Activated CD8-positive, alpha-beta T cell treated with anti-CD3 and anti-CD28 coated beads for 36 hours (primary cell): ENCODE measurements at places on chromosomes 2 and 18.

DNA sequence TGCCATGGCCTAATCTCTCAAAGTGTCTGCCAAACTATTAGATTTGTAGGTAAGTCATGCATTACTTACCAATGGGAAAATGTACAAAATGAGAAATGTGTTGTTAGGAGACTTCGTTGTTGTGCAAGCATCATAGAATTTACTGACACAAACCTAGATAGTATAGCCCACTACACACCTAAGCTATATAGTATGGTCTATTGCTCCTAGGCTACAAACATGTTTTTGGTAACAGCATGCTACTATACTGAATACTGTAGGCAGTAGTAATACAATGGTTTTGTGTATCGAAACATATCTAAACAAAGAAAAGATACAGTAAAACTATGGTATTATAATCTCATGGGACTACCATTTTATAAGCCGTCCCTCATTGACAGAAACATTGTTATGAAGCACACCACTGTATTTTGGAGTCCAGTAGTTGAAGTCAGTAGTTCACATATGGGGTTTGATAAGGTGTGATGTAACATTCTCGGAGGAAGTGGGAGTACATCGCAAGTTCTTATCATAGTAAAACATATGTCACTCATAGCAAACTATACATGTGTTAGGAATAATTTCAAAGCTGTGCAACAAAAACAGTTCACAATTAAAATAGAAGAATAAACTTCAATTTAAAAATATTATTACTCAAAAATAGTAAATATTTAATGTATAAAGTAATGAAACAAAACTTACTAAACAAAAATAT lies 12.0 kb upstream of the GTF2A1L start:
- DNase-seq: no peak

GRCh38 chr2:111705711-111706336 lies 178.2 kb downstream of the ANAPC1 start:
- peak; percentile 79 for DNase-seq

DNA sequence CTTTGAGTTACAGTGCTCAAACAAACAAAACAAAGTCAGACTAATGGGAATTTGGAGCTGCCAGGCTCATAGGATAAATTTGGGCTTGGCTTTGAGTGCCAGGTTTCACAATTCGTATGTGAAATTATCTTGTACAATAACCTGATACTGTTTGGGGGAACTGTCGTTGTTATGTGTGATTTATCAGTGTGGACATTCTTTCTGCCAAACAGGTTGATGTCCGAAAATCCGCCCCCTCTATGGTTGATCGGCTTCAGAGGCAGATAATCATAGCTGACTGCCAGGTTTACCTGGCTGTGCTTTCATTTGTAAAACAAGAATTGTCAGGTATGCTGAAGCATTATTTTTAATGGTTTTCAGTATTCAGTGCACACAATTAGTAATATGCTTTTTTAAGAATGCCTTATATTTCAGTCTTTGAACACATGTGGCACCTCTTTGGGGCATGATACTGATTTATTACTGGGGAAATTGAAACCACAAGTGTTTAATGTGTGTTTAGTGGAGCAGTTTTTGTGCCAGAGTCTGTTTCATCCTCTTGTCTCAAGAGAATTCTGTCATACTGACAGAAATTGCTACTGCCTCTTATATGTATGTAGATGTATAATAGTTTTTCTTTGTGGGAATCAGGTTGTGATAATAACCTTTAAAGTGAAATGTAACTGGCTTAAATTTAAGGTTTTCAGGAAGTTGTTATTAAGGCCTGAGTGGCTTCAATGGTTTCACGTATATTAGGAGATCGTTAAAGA lies 54.6 kb downstream of the TTC39C start:
- no peak for DNase-seq

- DNase-seq: no peak
Observed at GRCh38 chr2:31241625-31242270, 7.8 kb downstream of the EHD3 start.

DNA sequence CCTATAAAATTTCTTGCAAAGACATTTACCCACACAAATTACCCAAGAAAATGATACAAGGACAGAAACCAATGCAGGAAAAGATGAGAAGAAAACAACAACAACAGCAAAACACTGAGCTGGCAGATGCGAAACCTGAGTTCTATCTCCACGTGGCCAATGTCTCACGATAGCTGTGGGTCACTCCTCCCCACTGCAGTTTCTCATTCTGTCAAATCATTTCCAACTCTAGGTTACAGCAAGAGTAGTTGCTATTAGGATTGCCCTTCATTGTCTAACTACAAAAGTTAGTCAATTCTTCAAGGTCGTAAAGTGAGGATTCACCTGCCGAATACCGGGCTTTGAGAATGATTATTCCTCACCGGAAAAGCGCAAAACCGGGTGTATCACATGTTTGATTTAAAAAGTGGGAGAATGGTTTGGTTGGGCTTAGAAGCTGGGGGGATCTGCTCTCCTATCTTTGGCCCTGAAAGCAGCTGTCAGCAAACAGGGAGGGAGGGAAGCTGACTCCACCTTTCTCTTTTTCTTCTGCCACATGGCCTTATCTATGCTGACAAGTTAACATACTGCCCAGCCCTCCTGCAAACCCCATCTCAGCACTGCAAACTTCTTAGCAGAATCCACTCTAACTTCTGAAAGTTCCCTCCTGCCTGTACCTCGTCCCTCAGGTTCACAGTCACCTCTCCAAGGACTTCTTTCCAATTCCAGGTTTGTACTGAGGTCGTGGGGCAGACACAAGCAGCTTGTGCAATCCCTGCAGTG lies 473.0 kb downstream of the SOX11 start:
- DNase-seq: no peak

DNA sequence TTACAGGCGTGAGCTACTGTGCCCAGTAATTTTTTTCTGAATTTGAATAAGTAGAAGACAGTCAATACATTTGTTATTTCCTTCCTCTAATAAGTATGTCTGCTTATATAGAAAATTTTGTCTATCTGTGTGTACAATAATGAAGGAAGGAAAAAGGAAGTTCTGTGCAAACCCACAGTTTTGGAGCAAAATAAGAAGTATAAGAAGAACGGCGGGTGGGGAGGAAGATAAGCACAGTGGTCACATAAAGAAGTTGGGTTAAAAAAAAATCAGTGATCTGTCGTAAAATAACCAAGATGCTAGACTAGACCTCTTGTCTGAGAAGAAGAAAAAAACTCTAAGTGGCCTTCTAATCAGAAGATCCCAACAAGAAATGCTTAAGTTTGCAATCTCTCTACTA lies 20.2 kb downstream of the MGAT4A start:
- no peak for DNase-seq

DNA sequence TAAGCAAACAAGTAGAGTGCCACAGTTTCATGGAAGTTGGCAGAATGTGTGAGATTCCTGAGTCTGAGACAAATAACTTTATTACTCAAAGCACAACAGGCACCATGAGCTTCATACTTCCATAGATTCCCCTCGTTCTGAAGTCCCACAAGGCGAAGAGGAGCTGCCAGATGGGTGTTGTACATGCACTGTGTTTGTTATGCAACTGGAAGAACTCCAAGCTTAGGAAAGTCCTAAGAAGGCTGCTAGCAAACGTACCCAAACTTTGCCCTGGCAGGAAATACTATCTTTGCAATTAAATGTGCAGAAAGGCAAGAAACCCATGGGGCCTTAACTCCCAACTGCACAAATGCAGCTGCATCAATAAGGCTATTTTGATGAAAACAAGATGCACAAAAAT lies 1.6 kb upstream of the GCA start:
- DNase-seq: no peak

- DNase-seq: no peak
Observed at GRCh38 chr2:55112229-55113031, 62.2 kb upstream of the RTN4 start.

DNA sequence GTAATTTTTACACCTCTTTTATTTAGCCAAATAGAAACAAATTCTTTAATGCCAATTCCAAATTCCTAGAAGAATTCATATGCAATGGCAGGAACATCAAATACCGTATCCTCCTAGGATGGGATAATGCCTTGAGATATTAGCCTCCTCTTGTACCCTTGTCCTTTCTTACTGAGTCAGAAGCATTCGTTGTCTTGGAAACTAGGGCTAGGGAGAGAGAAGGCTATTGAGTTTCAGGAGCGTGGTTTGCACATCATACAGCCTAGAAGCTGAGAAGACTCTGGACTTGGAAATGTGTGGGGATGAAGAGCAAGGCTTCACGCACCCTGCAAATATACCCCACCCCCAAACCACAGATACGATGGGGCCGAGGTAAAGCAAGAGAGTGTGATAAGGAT lies 300.7 kb downstream of the SP3 start:
- DNase-seq: no peak

GRCh38 chr2:100984892-100985307 lies 17.2 kb upstream of the RPL31 start:
- peak; percentile 85 for DNase-seq

- DNase-seq: no peak
Observed at GRCh38 chr2:28801726-28802125, 8.9 kb upstream of the SPDYA start.

GRCh38 chr2:106191511-106192016 lies 2.5 kb downstream of the UXS1 start:
- no peak for DNase-seq

- DNase-seq: no peak
Observed at GRCh38 chr18:77078690-77079070, 53.9 kb downstream of the MBP start.

GRCh38 chr18:65548316-65548715 lies 202.5 kb upstream of the CDH7 start:
- DNase-seq: no peak

DNA sequence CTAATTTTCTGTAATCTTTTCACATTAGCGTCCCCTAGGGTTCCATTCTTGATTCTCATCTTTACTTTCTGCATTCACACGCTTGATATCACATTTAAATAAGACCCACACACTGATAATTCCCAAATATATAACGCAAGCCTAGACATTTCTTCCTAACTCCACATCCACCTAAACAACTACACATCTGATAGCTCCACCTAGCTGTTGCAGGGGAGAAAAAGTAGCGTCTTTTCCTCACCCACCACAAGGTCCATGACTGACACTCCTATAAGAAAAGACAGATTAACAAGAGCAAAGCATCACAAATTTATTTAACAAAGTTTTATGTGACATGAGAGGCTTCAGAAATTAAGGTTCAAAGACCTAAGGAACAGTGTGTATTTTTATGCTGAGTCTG lies 862.2 kb upstream of the DDX18 start:
- DNase-seq: no peak

GRCh38 chr2:237617587-237617982 lies 9.8 kb upstream of the LRRFIP1 start:
- DNase-seq: no peak

DNA sequence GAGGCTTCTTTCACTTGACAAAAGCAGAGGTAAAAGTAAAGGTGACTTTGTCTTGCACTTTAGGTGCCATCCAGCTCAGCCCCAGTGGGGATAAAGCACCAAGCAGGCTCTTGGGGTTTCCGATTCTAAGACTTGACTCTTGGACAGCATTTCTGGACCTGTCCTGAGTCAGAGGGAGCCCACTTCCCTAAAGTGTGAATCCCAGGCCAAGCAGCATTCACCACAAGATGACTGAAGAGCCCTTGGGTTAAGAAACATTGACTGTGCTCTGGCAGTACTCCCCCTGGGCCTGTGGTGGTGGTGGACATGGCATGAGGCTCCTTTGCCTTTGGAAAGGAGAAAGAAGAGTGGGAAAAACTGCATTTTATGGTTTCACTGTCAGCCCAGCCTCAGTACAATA lies 638.0 kb upstream of the VRK2 start:
- no peak for DNase-seq

- no peak for DNase-seq
Observed at GRCh38 chr2:3839476-3839875, 136.1 kb downstream of the DCDC2C start.

DNA sequence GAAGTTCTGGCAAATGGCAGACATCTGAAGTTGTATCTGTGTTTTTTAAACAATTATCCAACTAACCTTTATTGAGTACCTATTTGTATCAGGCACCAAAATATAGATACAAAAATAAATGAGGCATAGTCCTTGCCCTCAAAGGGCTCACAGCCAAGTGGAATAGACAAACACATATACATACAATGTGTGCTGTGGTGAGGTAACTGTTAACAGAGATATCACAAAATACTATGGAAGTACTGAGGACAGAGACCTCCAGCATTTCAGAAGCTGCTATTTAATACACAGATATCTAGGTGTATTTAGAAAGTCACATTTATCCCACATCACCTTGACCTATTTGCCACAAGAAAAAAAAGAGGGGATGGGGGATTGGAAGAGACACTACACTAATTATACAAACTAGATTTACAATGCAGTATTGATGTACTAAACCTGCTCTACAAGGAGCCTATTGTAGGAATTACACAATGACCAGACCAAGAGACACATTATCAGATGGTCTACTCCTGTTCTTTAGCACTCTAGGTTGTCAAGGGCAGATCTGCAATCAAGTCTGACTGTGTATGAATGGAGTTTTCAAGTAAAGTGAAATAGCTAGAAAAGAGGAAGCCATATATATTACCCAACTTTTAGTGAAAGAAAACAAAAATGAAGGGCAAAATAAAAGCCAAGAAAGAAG lies 62.2 kb downstream of the SPIRE1 start:
- no peak for DNase-seq

- no peak for DNase-seq
Observed at GRCh38 chr2:219624565-219624964, 2.9 kb upstream of the SLC4A3 start.

DNA sequence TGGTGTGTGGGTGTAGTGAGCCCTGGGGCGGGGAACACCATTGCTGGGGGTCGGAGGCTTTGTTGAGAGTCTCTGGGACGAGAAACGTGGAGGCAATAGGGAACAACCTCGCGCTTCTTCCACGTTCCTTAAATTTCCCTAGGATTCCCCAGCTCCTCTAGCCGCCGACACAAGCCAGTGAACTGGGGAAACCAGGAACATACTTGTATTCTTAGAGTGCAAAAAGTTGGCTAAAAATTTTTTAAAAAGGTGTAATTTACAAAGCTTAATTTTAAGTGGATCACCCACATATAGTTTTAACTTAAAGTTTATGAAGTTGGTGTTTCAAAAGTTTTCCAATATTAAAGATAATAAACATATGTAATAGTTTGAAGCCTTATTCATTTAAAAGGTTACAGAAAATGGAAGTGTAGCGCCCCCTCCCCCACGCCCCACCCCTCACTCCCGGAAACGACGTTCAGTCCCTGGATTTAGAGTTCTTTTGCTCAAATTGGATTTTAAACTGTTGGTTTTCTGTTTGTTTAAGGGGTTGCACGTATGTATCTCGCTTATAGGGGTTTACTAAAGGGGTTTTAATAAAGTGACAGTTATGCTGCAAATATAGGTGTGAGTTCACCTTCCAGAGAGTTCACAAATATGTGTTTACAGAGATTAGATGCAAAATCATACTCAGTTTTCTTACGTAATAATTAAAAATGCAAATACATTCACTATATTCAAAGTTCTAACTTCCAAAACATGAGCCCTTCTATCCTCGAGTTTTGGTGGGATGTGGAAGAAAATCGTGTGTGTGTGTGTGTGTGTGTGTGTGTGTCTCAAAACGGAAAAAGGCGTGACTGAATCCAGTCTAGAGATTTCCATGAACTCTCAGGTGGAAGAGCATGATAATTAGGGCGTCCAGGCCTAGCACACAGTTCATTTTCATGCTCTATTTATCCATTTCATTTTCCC lies 872 bp downstream of the DSG2 start:
- DNase-seq: peak; percentile 35
